ENCODE measurements at places on chromosomes 1 and 21.

DNA sequence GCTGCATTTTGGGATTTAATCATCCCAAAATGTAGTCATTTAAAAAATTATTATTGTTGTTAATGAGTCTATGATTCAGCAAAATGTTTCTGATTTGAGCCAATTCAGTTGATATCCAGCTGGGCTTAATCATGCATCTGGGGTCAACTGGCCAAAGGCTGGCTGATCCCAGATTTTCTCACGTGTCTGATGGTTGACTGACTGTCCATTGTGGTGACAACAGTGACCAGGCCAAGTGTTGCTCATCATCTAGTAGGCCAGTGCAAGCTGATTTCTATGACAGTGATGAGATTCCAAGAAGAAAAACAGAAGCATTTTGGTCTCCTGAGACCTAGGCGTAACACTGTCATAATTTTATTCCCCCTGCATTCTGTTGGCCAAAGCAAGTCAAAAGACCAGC, 80.1 kb upstream of the ZC3H11B start:
- DNase-seq = no peak

- no peak for DNase-seq
Observed at GRCh38 chr1:103953386-103953785, 203.7 kb downstream of the AMY1C start.

DNA sequence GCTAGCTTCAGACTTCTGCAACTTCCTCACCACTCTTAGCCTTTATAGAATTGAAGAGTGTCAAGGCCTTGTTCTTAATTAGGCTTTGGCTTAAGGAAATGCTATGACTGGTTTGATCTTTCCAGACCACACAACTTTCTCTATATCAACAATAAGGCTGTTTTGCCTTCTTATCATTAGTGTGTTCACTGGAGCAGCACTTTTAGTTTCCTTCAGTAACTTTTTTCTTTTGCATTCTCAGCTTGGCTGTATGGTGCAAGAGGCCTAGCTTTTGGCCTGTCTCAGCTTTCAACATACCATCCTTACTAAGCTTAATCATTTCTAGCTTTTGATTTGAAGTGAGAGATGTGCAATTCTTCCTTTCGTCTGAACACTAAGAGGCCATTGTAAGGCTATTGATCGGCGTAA, 8.6 kb downstream of the PRKACB start:
- no peak for DNase-seq

- DNase-seq = no peak
Observed at GRCh38 chr1:209250861-209251636, 332.5 kb upstream of the CAMK1G start.

DNA sequence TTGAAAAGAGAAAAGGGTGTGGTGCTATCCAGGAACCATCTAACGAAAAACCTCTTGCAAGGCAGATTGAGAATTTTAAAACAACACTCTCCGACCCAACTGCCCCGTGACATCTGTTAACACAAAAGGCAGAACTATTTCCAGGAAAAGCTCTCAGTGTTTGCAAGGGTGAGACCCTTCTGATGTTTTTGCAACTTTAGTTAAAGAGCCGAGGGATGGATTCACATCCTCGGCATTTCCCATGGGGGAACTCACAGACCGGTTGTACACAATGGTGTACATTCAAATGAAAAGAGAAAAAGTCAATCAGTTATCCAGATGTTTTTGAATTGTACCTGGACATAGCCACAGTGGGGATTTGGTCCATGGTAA, 120.0 kb downstream of the NGF start:
- DNase-seq = no peak

DNA sequence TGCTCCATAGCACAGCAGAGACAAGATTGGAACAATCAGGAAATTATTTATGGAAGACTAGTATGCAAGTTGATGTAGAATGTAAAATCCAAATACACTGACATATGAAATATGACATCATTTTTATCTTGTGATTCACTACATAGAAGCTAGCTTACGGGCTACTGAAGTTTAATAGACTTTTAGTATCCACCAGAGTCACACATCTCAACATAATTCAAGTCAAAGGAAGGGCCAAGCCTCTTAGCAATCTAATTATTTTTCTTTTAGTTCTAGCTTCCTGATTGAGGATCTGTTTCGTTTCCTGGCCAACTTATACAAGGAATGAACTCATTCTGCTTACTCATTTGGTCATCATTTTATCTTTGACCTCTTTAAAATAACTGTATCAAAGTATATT, 234.4 kb upstream of the CHRM3 start:
- no peak for DNase-seq

GRCh38 chr21:9753943-9754342, 767.4 kb upstream of the TPTE start:
- DNase-seq = no peak

- DNase-seq = no peak
Observed at GRCh38 chr1:53111073-53111556, 31.3 kb downstream of the SLC1A7 start.

DNA sequence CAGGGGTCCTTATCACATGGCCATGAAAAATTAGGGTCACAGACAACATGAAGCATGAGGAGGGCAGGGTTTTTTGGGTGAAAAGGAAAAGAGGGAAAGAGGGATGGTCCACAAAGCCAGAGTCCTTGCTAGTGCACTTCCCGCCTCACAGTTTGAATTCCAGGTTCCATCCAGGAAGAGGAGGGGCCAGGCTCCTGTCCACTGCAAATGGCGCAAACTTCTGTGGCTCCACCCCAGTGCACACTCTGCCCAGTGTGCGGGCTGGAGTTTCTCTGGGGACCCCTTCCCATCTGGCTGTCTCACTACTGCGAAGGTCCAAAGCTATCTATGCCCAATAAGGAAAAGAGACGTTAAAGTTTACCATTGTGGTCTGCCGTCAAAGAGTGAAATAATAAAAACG, 17.8 kb downstream of the AIM2 start:
- DNase-seq = no peak

DNA sequence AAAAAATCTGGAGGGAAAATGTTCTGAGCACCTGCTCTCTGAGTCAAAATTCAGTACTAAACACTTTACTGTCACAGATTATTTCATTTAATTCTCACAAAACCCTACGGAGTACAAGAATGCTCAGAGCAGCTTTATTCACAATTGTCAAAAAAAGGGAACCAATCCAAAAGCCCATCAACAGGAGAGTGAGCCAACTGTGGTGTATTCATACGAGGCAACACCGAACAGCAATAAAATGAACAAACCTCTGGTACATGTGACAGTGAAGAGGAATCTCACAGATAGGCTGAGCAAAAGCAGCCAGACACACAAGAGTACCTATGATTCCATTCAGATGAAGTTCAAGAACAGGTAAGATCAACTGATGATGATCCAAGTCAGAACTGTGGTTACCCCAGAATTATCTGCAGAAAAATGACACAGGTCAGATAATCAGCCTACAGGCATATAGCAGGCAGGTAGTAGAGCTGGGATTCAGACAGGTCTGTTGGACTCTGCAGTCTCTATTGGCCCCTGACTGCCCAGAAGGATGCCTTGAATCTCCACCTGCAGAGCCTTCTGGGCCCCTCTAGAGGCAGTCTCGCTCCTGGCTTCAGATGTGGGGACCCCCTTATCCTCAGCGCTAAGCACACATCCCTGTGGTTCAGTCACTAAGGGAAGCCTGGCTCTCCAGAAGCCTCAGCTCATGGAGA, 19.2 kb downstream of the SLC9A1 start:
- no peak for DNase-seq

DNA sequence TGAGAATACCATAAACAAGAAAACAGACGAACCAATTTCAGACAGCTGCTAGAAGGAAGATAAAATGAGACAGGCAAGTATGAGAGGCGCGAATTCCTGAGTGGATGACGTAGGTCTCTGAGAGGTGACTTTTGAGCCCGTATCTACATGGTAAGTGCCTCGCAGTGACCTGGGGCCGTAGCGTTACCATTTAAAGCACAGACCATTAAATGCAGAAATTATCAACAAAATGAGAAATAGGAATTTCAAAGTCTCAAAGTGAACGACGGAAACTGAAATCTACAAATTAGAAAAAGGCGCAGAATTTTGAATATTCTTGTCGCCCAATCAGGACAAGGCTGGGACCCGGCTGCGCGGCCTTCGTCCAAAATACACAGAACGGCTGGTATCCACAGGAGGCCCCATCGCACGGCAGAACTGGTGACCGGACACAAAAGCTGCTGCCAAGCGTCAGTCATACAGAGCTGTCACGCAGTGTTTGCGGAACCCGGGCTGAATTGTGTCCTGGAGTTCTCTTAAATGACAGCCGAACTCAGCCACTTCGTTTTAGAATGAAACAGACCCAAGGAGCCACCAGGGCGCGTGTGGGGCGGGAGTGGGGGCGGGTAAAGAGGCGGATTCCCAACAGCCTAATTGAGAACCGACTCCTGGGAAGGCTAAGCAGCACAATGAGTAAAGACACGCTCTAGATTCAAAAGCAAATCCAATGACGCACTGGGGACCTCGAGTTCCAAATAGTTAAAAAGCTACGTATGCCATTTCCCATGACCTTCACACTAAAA, 13.8 kb upstream of the BOLA1 start:
- no peak for DNase-seq

DNA sequence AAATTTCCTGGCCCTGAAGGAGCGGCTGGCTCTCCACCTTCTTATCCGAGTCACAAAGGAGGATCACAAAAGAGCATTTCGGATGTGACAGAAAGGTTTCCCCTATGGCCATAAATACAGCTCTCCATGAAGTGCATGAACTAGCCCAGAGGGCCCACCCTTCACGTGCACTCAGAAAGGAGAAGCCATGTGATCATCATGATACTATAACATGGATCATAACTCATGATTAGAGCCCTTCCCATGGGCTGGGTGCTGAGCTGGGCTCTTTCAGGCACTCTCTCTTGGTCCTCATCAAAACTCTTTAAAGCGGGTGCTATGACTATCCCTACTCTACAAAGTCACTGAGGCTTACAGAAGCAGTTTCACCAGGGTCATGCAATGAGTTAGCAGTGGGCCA, 135.0 kb downstream of the PTPRU start:
- no peak for DNase-seq

DNA sequence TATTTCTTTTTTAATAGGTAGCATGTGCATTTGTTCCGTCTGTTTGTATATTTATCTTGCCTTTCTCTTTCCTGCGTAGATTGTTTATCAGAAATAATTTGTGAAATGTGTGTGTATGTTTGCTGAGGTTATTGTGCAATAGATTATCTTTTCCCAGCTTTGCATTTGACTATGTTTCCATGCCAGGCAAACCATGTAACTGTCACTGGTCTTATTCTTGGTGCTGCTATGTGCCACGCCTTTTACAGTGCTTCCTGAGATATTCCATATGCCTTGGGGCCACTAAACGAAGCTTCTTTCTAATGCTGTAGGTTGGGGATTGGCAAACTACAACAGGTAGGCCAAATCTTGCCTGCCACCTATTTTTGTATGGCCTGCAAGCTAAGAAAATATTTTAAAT, 598.8 kb downstream of the PLPP3 start:
- DNase-seq = no peak

GRCh38 chr1:204151552-204152309, at the start of gene ETNK2:
ETNK2 (minus strand) TSS chr1:204152044; CDS start chr1:204151852, 192 bp downstream.
- peak; percentile 36 for DNase-seq

DNA sequence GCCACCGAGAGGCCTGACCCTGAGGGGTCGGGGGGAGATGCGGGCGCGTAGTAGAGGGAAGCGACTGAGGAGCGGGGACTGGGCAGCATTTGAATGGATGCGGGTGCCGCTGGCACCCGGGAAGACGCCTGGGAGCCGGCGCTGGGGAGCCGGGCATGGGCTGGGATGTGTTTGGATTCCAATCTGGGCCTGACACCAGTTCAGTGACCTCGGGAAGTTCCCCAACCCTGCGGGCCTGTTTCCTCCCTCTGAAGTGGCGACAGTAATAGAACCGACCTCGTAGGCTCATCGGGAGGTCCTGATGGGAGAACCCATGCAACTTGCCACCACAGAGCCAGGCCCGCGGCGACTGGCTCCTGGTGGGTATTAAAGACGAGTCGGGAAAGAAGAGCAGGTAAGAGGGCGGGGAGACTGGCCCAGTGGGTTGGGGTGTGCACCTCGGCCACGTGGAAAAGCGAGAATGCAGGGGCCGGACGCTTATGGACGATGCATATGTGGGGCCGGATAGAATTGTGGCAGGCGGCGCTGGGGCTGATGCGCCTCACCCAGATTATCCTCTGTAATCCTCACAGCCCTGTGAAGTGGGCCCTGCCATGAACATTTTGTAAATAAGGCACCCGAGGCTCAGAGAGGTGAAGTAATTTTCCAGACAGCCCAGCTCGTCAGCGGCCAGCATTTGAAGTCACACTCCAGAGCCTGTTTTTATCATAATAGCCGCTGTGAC, 105.8 kb downstream of the SLC16A1 start:
- no peak for DNase-seq

GRCh38 chr1:65213271-65214023, 65.4 kb downstream of the AK4 start:
- no peak for DNase-seq

- no peak for DNase-seq
Observed at GRCh38 chr1:147050654-147051053, 112.5 kb downstream of the NBPF12 start.

DNA sequence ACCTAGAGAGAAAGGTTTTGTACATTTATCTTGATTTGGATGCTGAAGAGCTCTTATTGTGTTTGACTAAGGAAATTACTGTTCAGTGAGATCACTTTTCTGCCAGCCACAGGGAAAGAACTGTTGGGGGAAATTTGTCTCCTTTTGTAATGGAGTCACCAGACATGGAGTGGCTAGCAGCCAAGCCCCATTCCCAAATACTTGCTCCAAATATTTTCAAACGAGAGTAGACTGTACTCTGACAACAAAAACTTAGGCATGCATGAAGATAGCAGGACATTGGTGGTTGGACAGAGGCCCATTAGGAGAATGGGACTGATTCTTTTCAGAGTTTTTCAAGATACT, 21.1 kb downstream of the IPO9 start:
- no peak for DNase-seq

GRCh38 chr1:109199710-109200109, 14.0 kb upstream of the SARS1 start:
- no peak for DNase-seq

DNA sequence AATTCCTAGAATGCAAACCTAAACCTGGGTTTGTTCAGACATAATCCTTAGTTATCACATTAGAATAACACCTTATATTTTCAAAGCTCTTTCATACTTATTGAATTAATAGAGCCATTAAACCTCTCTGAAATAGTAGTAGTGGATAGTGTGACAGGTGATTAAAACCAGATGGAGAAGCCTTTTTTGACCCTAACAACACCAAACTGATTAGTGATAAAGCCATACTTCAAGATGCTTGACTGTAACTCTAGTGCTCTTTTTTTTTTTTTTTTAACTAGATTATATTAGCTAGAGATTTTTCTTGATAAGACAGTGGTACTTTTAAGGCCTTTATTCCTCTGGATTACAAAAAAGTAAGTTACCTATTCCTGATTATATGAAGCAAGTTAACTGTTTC, 190.1 kb downstream of the ST6GALNAC3 start:
- no peak for DNase-seq

GRCh38 chr1:5374192-5374591, 618.0 kb downstream of the NPHP4 start:
- DNase-seq = no peak

DNA sequence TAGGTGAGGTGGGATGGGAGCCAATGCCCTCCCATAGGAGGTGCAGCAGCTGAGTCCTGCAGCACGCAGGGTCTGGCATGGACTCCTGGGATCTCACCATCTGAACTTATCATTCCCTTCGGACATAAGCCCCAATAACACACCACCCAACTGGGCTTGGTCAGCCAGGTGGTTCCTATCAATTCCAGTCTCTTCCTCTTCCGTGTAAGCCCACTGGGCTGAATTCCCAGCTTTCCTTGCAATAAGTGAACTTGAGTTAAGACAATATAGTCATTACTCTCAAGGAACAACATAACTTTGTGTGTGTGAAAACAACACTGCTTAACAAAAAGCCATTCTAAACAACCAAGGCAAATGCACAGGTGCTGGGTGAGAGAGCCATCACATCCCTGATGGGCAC, 86.6 kb upstream of the EDN2 start:
- DNase-seq = no peak

GRCh38 chr1:112074711-112075110, 85.2 kb upstream of the KCND3 start:
- no peak for DNase-seq

Data from cortex of kidney (tissue), 1 donor.